Activated CD8-positive, alpha-beta memory T cell treated with anti-CD3 and anti-CD28 coated beads for 4 hours (primary cell): ENCODE measurements at places on chromosomes 12 and 14.

GRCh38 chr12:113198296-113198695 is 12.8 kb downstream of the RITA1 start:
- DNase-seq = no peak

GRCh38 chr14:26200687-26201086 is 397.1 kb downstream of the NOVA1 start:
- no peak for DNase-seq

DNA sequence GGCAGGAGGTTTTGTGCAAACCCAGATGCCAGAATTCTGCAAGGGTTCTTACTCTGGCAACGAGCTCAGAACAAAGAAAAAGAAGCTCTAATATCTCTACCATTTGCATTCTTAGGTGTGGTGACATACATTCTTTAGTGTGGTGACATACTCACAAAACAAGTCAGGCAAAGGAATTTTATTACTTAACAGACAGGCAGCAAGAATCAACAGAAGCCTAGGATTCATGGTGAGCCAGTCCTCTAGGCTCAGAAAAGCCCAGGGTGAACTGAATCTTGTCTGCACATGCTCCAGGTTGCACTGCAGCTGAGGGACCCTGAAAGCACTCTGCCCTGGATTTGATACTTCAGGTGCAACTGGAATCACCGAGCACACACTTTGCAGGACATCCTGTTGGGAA is 122.4 kb upstream of the PTPRQ start:
- DNase-seq = no peak

DNA sequence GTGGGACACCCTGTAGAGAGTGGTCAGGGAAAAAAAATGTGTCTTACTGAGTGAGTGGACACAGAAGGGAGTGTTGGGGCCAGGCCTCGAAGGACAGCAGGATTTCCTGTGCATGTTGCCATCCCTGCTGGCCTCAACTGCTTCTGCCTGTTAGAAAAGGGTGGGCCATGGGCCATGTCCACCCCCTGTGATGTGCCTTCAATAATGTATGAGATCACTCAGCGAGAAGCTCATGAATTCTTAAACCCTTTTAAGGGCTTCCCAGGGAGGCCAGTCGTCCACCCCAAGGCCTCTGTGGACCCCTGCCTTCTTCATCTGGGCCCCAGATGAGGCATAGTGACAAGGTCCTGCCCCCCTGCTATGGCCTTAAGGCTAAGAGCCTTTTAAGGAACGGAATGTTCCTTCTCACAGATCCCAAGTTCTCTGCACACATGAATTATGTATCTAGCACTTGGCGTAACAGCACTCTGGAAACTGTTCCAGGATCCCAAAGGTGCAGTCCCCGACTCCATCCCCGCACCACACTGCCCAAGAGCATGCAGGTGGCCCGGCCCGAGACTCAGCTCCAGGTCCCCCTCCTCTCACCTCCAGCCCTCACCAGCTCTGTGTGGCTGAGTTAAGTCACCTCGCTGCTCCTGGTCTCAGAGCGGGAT is 8.9 kb upstream of the C14orf132 start:
- DNase-seq = no peak

GRCh38 chr14:64550621-64551333 is 1.0 kb downstream of the PPP1R36 start:
- DNase-seq = no peak

- DNase-seq = no peak
Measured at GRCh38 chr12:104566244-104566993, 109.7 kb downstream of the CHST11 start.

- no peak for DNase-seq
Measured at GRCh38 chr12:122094735-122095631, 16.4 kb downstream of the MLXIP start.

DNA sequence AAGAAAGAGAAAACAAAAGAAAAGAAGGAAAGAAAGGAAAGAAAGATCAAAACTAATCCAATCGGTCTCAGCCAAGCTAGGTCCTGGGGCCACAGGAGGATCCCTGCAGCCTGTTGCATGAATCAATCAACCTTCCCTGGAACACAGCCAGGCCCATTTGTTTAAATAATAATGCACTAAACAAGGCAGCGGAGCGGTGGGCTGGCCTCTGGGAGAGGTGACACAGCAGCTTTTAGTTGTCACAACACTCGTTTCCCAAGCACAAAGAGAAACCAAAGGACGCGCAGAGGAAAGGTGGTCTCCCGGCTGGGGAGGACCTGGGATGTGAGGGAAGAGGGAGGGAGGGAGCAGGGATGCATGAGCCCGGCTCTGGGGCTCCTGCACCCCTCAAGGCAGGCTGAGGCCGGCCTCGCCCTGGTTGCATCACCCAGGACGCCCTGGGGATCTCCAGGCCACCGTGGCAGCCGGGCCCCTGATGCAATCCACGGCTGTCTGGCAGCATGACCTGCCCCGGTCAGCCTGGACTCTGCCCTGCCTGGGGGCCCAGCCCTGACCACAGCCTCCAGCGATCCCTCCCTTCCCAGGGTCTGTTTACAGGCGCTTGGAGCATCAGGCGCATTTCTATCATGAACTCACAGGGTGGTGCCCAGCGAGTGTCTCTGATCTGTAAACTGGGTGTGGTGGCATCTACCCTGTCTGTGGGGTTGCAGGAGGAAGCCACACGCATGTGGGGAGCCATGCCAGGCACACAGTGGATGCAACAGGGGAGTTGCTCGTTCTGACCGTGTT is 32.5 kb downstream of the MMP17 start:
- no peak for DNase-seq

DNA sequence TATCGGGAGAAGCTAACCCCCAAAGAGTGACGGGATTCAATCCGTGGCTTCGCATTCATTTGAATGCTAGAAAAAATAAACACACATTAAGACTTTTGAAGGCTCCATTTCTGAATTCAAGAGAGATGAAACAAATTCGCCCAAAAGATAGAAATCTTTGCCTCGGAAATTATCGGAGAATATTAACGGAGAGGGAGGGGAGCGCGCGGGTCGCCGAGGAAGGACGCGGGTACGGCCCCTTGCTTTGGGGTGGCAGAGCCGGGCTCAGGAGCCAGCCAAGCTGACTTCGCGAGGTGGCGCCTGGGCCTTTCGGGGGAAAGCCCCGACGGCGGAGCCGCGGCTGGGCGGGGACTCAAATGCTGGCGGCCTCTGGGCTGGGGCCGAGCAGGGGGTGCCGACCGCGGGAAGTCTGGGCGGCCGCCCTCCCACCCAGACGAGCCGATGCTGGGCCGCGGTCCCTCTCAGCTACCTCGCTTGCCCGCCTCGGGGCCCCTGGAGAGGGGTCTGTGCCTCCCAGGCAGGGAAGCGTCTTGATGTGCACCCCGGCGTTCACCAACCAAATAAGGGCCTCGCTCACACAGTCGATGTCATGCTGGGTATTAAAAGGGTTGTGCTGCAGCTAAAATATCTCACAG is 14.7 kb downstream of the NKX2-1 start:
- DNase-seq = no peak

DNA sequence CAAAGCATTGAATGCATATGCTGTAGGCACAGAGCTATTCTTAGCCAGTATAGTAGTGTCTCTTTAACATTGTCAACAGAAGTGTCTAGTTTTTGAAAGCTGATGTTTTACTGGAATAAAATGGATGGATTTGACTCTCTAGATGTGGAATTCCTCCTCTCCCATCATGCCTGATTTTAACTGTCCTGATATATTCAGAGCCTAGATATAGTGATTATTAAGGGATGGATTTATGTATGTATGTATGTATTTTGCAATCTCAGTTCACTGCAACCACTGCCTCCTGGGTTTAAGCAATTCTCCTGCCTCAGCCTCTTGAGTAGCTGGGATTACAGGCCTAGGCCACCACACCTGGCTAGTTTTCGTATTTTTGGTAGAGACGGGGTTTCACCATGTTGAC is 144.8 kb upstream of the NAV3 start:
- DNase-seq = no peak

DNA sequence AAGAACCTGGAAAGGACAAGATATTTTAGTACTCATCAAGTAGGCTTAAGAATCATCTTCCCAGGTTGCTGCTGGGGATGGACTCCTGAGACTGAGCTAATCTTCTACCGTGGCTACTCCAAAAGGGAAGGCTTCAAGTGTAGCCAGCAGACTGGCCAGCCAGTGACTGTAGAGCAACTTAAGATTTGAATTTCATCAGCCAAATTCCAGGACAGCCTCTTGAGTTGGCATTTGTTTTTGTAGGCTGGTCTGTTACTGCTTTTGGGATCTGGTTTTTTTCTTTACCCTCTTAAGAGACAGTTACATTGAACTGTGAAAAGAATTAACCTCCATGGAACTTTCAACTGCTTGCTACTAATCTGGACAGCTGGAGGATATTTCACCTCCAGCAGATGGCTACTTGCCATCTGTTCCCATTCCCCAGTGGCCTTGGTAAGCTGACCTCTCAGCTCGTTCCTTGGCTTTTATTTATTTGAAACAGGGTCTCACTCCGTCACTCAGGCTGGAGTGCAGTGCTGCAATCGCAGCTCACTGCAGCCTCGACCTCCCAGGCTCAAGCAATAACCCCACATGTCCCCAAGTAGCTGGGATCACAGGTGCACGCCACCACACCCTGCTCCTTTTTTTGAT is 20.7 kb downstream of the VTI1B start:
- DNase-seq = no peak
